ENCODE measurements at places on chromosomes 1 and 21. TPM values are rescaled to one million over a fixed set of nuclear protein-coding genes. Genes with fewer than 3 reads are reported as not detected.

CBS gene
- 58.4 TPM for total RNA-seq

ADAM30 gene
- not detected for total RNA-seq

ZFP69 gene
- total RNA-seq = 2.4 TPM

HSPA6 gene
- 24.3 TPM for total RNA-seq

TMCC2 gene
- total RNA-seq = 0.64 TPM

KIF17 gene
- 1.7 TPM for total RNA-seq

NBPF10 gene
- 1.3 TPM for total RNA-seq

SEC22B gene
- total RNA-seq = 19.3 TPM

PATJ gene
- total RNA-seq = 63.9 TPM

KCNK1 gene
- total RNA-seq = 15.7 TPM

CYP4Z1 gene
- not detected for total RNA-seq

TRABD2B gene
- 0.72 TPM for total RNA-seq

PRAMEF8 gene
- not detected for total RNA-seq

IGFN1 gene
- total RNA-seq = not detected

KCNJ9 gene
- 0.21 TPM for total RNA-seq

LRRC53 gene
- total RNA-seq = not detected

ZNF683 gene
- not detected for total RNA-seq

FAAH gene
- total RNA-seq = 13.3 TPM

PEF1 gene
- total RNA-seq = 106 TPM

HSD11B1 gene
- 49.6 TPM for total RNA-seq

PRKCZ gene
- total RNA-seq = 33.7 TPM

PKP1 gene
- total RNA-seq = 263 TPM

SLC22A15 gene
- 21.0 TPM for total RNA-seq

ZYG11A gene
- total RNA-seq = 0.48 TPM

CATSPER4 gene
- total RNA-seq = not detected

NVL gene
- total RNA-seq = 22.8 TPM

AMY1A gene
- not detected for total RNA-seq

PTPN7 gene
- total RNA-seq = not detected

FAM163A gene
- not detected for total RNA-seq

DPT gene
- not detected for total RNA-seq

PTPRF gene
- total RNA-seq = 245 TPM

IVL gene
- 0.43 TPM for total RNA-seq

CCDC185 gene
- total RNA-seq = not detected

C1orf185 gene
- not detected for total RNA-seq

CROCC gene
- 22.0 TPM for total RNA-seq

SYT2 gene
- total RNA-seq = not detected

S100A9 gene
- total RNA-seq = 949 TPM

EFNA1 gene
- total RNA-seq = 44.8 TPM

DSCAM gene
- total RNA-seq = 0.21 TPM

KRTAP19-7 gene
- not detected for total RNA-seq

TMEM200B gene
- 2.9 TPM for total RNA-seq

Data from tracheal epithelial cell (primary cell).